ENCODE measurements at places on chromosomes 6 and 20.

- peak; percentile 41 for DNase-seq
Measured at GRCh38 chr20:1813674-1814635, 81.3 kb upstream of the SIRPA start.

- DNase-seq = no peak
Measured at GRCh38 chr6:30295837-30296236, 30.9 kb upstream of the TRIM39 start.

- no peak for DNase-seq
Measured at GRCh38 chr20:17525650-17526049, 5.5 kb downstream of the BFSP1 start.

DNA sequence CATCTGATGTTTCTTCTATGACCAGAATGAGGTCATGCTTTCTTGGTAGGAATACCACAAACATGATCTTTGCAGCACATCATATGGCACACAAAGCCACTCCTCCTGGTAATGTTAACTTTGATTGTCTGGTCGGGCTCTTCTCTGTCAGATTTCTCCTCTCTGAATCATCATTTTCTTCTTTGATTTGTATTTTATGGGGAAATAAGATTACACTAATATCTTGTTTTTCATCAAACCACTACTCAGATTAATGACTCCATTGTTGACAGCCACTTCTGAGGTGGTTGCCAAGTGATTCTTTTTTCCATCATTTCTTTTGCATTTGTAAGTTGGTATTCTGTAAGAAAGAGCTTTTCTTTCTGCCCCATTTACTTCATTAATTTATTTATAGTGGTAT, 29.5 kb downstream of the TRMT11 start:
- DNase-seq = no peak

DNA sequence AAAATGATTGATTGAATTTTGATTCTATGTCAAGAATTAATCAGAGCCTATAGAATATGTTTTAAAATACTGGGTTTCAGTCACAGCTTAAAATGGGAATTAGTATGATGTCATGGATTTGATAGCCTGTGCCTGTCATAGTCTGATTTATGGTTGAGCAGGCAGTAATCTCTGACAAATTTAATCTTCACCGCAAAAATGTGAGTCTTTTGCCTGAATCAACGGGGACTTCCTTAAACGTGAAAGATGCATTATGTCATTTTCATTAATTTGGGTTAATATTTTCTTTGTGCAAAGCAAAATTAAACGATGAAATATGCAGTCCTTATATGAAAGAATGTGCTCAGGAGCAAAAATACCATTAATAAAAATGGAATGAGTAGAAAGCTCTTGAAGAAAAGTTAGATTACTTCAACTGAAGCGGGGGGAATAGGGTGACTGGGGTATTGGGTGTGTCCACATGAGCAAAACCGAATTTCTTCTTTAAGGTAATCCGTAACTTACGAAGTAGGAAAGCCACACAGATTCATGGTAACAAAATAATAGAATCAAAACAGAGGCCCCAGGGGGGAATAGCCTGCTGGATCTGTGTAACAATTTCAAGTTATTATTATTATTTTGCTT, 339.6 kb upstream of the NOX3 start:
- DNase-seq = no peak

DNA sequence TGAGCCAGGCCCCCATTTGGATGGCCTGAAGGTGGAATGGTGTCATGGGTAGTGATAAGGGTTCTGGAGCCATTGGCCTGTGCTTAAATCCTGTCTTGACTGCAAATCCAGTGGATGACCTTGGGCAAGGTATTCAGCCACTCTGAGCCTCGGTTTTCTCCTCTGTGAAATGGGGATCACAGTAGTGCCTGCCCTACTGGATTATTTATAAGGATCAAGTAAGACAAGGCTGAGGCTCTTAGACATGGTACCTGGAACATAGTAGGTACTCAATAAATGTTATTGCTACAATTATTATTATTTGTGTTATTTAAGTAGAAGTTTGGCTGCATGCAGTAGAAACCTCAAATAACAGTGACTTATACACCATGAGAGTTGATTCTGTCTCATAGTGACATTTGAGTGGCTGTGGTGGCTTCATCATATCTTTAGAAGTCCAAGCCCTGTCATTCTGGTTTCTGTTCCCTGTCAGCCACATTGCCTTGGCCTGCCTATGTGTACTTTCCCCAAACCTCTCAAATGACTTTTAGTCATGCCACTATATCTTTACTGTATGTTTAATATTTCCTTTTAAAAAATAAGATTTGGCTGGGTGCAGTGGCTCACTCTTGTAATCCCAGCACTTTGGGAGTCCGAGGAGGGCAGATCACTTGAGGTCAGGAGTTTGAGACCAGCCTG, 37.6 kb upstream of the CHMP4B start:
- no peak for DNase-seq

GRCh38 chr6:167932468-167933276, 64.8 kb upstream of the KIF25 start:
- no peak for DNase-seq

GRCh38 chr6:34981366-34981765, 92.3 kb downstream of the ANKS1A start:
- DNase-seq = no peak

DNA sequence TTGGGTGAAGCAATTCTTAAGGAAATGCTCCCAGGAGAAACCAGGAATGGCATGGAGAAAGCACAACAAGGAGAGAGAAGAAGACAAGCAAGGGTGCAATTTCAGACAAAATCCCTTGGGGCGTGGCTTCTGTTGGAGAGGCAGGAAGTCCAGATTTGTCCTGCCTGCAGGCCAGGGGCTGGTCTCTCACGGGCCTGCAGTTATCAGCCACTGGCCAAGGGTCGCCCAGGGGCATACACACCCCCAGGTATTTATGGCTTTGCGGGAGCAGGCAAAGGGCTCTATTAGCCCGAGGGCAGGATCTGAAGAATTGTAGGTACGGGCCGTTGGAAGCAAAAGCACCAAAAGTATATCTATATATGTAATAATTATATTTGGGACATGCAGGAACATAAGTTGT, 87.7 kb downstream of the IYD start:
- no peak for DNase-seq

GRCh38 chr6:164947164-164947563, 362.2 kb downstream of the C6orf118 start:
- DNase-seq = no peak

DNA sequence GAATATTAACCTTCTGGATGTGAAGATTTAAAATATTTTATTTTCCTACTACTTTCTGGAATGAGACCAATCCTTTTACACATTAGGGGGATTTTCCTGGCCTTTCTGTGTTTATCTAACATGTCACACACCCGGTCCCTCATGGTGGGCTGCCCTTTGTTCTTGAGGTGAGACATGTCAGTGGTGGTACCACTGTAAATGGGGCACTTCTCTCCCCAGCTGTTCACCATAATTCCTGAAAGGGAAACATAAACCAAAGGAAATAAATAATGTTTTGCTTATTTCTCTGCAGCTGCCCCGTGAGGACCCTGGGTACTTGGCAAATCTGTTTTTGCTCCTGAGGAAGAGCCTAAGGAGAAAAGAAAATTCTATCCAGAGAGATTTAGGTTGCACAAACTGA, 41.1 kb downstream of the GRIK2 start:
- DNase-seq = no peak

DNA sequence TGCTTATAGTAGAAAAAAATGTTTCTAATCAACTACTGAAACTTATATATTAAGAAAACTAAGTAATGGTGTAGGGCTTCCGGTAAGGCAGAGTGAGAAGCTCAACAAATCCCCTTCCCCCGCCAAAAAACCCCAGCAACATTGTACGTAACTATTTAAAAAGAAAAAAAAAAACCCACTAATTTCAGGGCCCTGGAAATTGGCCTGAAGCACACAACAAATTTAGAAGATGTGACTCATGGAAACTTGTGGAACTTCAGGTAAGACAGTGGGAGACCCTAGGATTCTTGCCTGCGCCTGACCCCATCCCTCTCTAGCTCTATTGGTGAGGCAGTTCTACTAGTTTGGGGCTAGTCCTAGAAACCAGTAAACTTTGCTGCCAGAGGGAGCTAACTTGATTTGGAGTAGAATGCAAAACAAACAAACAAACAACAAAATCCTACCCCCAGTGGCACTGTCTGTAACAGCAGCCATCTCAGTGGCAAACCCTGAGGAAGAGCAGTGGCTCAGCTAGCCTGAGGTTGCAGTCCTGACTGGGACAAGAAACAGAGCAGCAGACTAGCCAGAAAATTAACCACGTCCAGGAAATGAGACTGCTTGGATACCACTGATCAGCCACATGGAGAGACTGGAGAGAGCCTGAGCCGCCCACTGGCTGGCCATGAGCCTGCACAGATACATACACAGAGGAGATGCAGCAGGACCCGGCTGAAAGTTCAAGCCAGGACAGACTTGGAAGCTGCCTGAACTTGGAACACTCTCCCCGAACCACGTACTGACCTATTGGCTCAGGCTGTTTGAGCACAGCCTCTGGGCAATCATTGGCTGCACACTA, 135.1 kb downstream of the TBXT start:
- DNase-seq = no peak

DNA sequence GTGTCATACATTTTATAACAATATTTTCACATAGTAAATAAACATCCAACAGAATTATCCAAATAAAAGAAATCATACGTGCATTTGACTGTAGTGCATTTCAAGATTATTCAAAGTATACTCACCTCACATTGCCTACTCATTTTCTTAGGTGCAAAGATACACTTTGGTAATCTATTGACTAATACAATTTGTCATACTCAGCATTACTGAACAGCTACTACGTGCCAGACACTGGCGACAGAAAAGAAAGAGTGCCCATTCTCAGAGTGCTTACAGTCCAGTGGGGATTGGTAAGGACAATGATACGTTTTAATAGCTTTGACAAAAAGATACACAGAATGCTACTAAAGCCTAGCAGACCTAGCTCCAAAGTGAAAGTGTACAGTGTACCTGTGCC, 42.0 kb downstream of the FBXL4 start:
- DNase-seq = no peak

All from mesenteric fat pad (tissue), 1 donor.